Karpas-422 (cell line): ENCODE measurements at places on chromosomes 5 and 9. TPM values are rescaled to one million over a fixed set of nuclear protein-coding genes. Genes with fewer than 3 reads are reported as not detected.

- H3K27me3 ChIP-seq, result no peaks in the 10 kb centered on the region
- no peak overlapping the region for H3K4me3 ChIP-seq
- H3K4me1 ChIP-seq, result no peaks in the 10 kb centered on the region
- no peaks in the 10 kb centered on the region for H3K36me3 ChIP-seq
Observed at GRCh38 chr9:119736491-119737454, 367.5 kb upstream of the BRINP1 start.

DNA sequence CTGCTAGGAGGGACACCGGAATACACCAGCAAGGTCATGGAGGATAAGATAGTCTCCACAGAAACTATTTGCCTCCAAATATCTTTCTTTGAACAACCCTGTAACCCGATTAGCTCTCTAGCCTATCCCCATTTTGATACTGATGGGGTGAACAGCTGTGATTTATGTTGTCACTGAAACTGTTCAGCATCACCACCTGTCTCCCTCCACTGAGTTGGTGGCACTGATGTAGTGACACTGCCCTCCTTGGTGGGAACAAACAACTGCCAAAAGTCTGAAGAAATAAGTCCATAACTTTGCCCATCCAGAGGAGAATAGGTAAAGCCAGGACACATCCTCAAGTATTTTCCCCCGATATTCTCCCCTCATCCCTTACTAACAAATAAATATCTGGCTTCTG is 24.3 kb upstream of the KCNV2 start:
- H3K4me1 ChIP-seq, result peaks cover 6% of the 10 kb centered on the region; the same call in 1 of the 2 replicates
- H3K27me3 ChIP-seq, result no peaks in the 10 kb centered on the region
- no peak overlapping the region for H3K4me3 ChIP-seq
- DNase-seq, result no peak
- H3K36me3 ChIP-seq, result no peaks in the 10 kb centered on the region
- no peak overlapping the region for H3K27ac ChIP-seq

DNA sequence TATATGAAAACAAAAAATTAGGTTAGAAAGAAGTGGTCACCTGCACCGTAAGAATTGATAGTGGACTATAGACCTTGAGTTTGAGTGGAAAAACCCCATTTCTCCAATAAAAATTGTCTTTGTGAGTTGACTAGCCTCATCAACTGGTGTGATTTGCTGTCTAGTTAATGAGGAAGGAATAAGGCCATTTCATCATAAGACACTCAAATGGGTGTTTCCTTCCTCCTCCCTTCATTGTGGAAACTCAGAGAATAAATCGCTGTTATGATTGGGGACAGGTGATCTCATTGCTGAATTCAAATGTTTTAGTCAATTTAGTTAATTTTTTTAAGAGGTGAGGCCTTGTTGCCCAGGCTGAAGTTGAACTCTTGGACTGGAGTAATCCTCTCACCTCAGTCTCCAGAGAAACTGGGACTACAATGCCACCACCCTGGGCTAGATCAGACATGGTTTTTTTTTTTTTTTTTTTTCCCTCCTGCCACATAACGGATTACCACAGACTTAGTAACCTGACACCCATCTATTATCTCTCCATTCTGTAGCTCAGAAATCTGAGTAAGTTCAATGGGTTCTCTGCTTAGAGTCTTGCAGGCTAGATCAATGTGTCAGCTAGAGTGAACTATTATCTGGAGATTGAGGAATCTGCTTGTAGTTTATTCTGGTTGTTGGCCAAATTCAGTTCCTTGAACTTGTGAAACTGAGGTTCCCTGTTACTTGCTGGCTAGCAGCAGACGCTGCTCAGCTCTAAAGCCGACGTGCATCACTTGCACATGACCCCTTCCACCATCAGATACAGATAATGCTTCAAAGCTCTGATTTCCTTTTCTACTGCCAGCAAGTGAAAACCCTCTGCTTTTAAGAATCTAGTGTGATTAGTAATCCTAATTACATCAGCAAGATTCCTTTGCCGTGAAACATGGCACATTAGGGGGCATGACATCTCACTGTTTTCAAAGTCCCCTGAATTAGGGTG is 663.8 kb upstream of the CDH9 start:
- H3K4me1 ChIP-seq, result peaks cover 8% of the 10 kb centered on the region
- no peaks in the 10 kb centered on the region for H3K36me3 ChIP-seq
- H3K27me3 ChIP-seq, result no peaks in the 10 kb centered on the region
- no peak overlapping the region for H3K4me3 ChIP-seq
- H3K27ac ChIP-seq, result no peak overlapping the region

- peaks cover 25% of the 10 kb centered on the region for H3K4me1 ChIP-seq
- H3K36me3 ChIP-seq, result peaks cover 4% of the 10 kb centered on the region; the same call in 1 of the 2 replicates
- no peak overlapping the region for H3K27ac ChIP-seq
- DNase-seq, result no peak
- no peaks in the 10 kb centered on the region for H3K27me3 ChIP-seq
Observed at GRCh38 chr5:163434401-163434866, 3.0 kb upstream of the CCNG1 start.

GRCh38 chr5:77761606-77762005 is 14.5 kb downstream of the TBCA start:
- no peaks in the 10 kb centered on the region for H3K4me1 ChIP-seq
- DNase-seq, result no peak
- H3K4me3 ChIP-seq, result no peak overlapping the region
- H3K27ac ChIP-seq, result no peak overlapping the region
- no peaks in the 10 kb centered on the region for H3K27me3 ChIP-seq

The SLC27A6 gene
- total RNA-seq, result not detected in 2 replicates

The LCN6 gene
- total RNA-seq, result not detected in 2 replicates
